ENCODE measurements at places on chromosomes 3 and 15. TPM values are rescaled to one million over a fixed set of nuclear protein-coding genes. Genes with fewer than 3 reads are reported as not detected.

C2CD4B gene
- total RNA-seq: not detected

C2CD4A gene
- not detected for total RNA-seq

TUBGCP4 gene
- total RNA-seq: 23.3 TPM

P2RY14 gene
- not detected for total RNA-seq

GRCh38 chr15:91471468-91471867 lies 371.4 kb downstream of the SV2B start:
- no peaks in the 10 kb centered on the region for H3K4me1 ChIP-seq
- H3K27ac ChIP-seq: no peak overlapping the region
- no peaks in the 10 kb centered on the region for H3K36me3 ChIP-seq
- H3K27me3 ChIP-seq: no peaks in the 10 kb centered on the region
- DNase-seq: no peak

DNA sequence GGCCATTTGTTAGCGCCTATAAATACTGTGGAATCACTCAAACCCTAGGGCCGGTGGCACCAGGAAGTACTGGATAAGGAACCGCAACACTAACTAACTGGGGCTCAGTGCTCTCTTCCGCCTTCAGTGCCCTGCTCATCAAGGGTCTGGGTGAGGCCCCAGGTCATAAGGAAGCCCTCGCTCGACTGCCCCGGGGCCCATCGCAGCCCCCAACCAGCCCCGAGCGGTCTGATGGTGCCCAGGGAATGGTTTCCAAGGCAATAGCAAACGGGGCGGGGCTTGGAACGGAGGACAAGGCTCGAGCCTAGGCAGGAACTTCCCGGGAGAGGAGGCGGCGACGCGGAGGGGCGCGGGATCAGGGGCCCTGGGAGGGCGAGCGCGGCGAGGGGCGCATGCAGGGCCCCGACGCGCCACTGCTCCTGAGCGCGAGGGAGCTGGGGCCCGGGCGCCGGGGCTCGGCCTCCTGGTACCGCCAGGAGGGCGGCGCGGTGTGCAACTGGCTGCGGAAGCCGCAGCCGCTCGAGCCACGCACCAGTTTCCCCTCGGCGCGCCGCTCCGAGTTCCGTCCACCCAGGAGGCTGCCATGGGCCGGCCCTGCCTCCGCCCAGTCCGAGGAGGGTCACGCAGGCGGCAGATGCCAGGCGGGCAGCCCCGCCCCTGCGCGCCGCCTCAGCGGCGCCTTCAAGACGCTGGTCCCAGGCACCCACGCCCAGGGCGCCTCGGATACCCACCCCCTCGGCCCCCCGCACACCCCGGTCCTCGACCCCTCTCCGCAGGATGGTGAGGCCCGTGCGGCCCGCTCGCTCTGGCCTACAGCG lies at the start of gene TTLL3:
TTLL3 (plus strand) TSS at position 648 of the 818 bp plus-strand sequence. CDS start 400 bp downstream, outside the sequence.
- H3K27me3 ChIP-seq: no peaks in the 10 kb centered on the region
- H3K36me3 ChIP-seq: peaks cover 22% of the 10 kb centered on the region
- peak within 1 kb of the TSS; percentile 89 for H3K27ac ChIP-seq
- peaks cover 23% of the 10 kb centered on the region for H3K4me1 ChIP-seq

GRCh38 chr3:15065550-15066007 lies 464 bp upstream of the MRPS25 start:
- H3K4me3 ChIP-seq: peak overlapping the region; percentile 80
- no peak for DNase-seq
- H3K27me3 ChIP-seq: no peaks in the 10 kb centered on the region
- H3K36me3 ChIP-seq: peaks cover 20% of the 10 kb centered on the region
- H3K4me1 ChIP-seq: peaks cover 10% of the 10 kb centered on the region

- no peak for DNase-seq
- no peaks in the 10 kb centered on the region for H3K27me3 ChIP-seq
- H3K4me1 ChIP-seq: peaks cover 12% of the 10 kb centered on the region
- no peak overlapping the region for H3K27ac ChIP-seq
- H3K36me3 ChIP-seq: peaks cover 6% of the 10 kb centered on the region
Observed at GRCh38 chr3:125334675-125335560, 40.2 kb downstream of the ZNF148 start.

GRCh38 chr15:60673918-60674558 lies 195.1 kb upstream of the ICE2 start:
- no peaks in the 10 kb centered on the region for H3K36me3 ChIP-seq
- H3K4me1 ChIP-seq: peaks cover 9% of the 10 kb centered on the region
- H3K27me3 ChIP-seq: peaks cover 10% of the 10 kb centered on the region
- DNase-seq: peak; percentile 96
- H3K27ac ChIP-seq: peak overlapping the region; percentile 69

DNA sequence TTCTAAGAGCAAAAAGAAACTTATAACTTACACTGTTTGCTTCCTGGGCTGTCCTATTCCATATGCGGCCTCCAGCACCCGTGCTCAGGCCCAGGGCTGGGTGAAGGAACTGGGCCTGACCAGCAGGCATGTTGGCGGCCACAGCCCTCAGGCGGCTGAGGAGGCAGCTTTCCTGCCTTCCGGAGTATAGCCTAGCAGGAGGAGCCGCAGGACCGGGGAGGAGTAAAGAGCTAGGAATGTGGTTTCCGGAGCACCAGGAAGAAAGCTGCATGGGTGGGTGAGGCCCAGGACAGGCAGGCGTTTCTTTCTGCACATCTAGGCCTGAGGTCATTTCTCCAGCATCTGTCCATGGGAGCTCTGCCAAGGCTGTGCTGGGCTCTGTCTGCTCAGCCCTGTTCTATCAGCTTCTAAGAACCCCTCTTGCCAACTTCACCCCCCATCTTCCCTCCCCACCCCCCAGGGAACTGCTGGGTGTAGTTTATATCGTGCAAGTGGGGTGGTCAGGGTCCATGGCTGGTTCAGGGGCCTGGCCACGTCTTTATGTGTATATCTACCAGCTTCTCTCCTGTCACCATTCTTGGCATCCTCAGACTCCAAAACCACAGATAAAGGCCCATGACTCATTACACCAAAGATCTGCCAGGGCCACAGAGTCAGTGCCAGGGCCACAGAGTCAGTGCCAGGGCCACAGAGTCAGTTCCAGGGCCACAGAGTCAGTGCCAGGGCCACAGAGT lies 7.8 kb upstream of the KIF7 start:
- peak overlapping the region; percentile 91 for H3K27ac ChIP-seq
- peak; percentile 90 for DNase-seq
- H3K4me3 ChIP-seq: peak overlapping the region; percentile 61
- H3K27me3 ChIP-seq: no peaks in the 10 kb centered on the region

DNA sequence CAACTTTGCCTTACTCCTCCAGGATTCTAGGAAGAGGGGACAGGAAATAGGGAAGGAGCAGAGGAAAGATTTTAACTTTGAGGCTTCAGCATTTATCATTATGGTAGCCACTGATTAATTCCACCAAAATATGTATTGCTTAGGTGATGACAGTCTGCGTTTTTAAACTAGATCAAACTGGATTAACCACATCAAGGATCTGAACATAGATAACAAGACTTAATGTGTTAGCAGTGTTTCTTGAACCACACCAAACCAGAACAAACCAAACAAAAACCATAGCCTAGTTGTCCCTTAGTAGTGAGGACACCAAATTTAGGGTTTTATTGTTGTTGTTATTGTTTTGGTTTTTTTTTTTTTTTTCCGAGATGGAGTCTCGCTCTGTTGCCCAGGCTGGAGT lies 113.5 kb upstream of the LMOD3 start:
- no peaks in the 10 kb centered on the region for H3K36me3 ChIP-seq
- H3K27me3 ChIP-seq: no peaks in the 10 kb centered on the region
- no peak overlapping the region for H3K27ac ChIP-seq
- peaks cover 20% of the 10 kb centered on the region for H3K4me1 ChIP-seq

- no peak overlapping the region for H3K4me3 ChIP-seq
- H3K4me1 ChIP-seq: no peaks in the 10 kb centered on the region
- no peak for DNase-seq
- peaks cover under 1% of the 10 kb centered on the region for H3K36me3 ChIP-seq
- H3K27me3 ChIP-seq: no peaks in the 10 kb centered on the region
- H3K27ac ChIP-seq: no peak overlapping the region
Observed at GRCh38 chr15:27977696-27978095, 121.4 kb downstream of the OCA2 start.

DNA sequence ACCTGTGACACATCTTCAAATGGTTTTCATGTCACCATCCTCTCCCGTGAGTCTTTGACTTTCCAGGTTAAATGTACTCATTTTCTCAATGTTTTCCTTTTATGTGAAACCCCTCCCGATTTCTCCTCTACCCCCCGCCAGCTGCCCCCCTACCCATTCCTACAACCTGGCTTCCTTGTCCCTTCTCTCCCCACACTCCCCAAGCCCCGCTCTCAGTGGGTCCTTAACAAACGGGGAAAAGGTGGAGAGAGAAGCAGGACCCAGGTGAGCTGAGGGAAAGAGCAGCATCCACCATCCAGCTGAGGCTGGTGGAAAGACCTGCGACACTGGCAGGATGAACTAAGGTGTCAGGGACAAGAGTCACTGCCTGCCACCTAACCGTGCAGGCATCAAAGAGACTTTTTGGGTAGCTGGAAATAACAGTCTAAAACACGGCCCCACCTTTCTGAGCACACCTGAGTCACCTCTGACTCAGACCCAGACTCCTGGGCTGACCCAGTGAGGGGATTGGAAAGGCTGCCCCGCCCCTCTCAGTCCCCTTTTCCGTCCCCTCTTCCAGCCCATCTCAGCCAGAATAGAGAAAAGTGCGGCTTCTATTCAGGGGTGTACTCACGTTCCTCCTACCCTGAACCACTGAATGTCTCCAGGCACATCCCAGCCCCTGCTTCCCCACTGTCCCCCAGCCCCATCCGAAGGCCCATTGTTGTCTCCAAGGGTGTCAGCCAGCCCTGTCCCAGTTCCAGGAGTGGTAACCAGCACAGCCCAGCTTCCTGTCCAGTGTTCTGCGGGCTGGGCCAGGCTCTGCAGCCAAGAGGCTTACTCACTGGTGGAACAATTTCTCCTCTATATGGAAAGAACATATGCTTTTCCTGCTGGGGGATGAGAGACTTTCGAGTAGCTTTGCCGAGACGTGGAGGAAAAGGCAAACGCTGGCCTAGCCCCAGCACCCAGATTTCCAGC lies 20.4 kb downstream of the ISG20 start:
- peak; percentile 80 for DNase-seq
- no peaks in the 10 kb centered on the region for H3K27me3 ChIP-seq
- H3K27ac ChIP-seq: peak overlapping the region; percentile 26
- H3K4me1 ChIP-seq: peaks cover 46% of the 10 kb centered on the region
- no peaks in the 10 kb centered on the region for H3K36me3 ChIP-seq
- peak overlapping the region; percentile 18 for H3K4me3 ChIP-seq

- peaks cover 69% of the 10 kb centered on the region for H3K36me3 ChIP-seq
- H3K27me3 ChIP-seq: no peaks in the 10 kb centered on the region
- no peak overlapping the region for H3K27ac ChIP-seq
- H3K4me3 ChIP-seq: no peak overlapping the region
- H3K4me1 ChIP-seq: peaks cover 6% of the 10 kb centered on the region
Observed at GRCh38 chr3:121819236-121819635, 15.6 kb downstream of the IQCB1 start.

- no peaks in the 10 kb centered on the region for H3K27me3 ChIP-seq
- no peak overlapping the region for H3K27ac ChIP-seq
- H3K4me3 ChIP-seq: no peak overlapping the region
- H3K4me1 ChIP-seq: peaks cover 28% of the 10 kb centered on the region
- no peaks in the 10 kb centered on the region for H3K36me3 ChIP-seq
Observed at GRCh38 chr15:100032358-100033085, 299.3 kb upstream of the LYSMD4 start.

- H3K4me3 ChIP-seq: no peak overlapping the region
- DNase-seq: peak; percentile 7
- no peak overlapping the region for H3K27ac ChIP-seq
- H3K4me1 ChIP-seq: peaks cover 6% of the 10 kb centered on the region
Observed at GRCh38 chr3:52792961-52793695, 1.5 kb upstream of the ITIH3 start.

DNA sequence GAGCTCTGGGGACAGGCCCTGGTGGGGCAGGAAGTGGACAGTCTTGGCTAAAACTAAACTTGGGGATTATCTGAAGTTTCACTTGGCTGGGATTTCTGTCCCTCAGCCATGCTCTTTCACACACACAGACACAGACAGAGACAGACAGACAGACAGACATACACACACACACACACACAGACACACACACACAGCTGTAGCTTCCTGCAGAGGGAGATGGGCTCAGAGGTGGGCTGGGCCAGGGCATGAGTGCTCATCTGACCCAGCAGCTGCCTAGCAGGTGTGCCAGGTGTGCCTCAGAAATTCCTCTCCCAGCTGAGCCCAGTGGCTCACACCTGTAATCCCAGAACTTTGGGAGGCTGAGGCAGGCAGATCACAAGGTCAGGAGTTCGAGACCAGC lies 3.3 kb downstream of the RHOV start:
- H3K36me3 ChIP-seq: no peaks in the 10 kb centered on the region
- H3K27ac ChIP-seq: peak overlapping the region; percentile 27
- DNase-seq: peak; percentile 63

DNA sequence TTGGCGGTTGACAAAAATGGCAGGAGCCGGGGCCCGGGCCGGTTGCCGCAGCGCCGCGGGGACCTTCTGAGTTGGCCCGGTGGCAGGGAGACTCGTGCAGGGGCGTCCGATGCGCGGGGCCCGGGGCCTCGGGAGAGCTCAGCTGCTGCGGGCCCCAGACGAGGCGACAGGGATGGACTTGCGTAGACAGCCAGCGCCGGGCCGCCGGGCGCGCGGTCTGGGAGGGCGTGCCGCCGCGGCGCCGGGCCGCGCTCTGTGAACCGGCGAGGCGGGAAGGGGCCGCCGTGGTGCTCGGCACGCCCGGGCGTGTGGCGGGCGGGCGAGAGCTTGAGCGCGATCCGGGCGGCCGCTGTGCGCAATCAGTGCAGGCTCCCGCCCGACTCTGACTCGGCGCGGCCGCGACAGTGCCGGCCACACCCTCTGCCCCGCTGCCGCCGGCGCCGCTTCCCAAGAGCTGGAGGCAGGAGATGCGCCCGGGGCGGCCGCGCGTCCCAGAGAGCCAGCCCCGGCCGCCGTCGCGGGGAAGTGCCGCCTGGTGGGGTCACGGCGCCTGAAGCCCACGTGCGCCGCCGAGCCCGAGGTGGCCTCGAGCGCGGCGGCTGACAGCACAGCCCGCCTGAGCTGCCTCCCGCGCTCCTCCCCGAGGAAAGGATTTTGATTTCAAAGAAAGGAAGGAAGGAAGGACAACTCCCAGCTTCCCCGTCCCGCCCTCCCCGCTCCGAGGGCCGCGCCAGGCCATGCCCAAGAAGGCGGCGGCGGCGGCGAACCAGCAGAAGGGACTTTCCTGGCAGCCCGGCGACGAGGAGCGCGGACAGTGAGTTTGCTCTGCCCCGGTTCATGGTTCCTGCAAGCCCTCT lies 657 bp downstream of the TLNRD1 start:
- H3K27ac ChIP-seq: peak overlapping the region; percentile 64
- no peaks in the 10 kb centered on the region for H3K27me3 ChIP-seq
- peak; percentile 47 for DNase-seq
- peaks cover 15% of the 10 kb centered on the region for H3K36me3 ChIP-seq

GRCh38 chr15:70417535-70417934 lies 319.8 kb upstream of the TLE3 start:
- no peak overlapping the region for H3K27ac ChIP-seq
- no peaks in the 10 kb centered on the region for H3K36me3 ChIP-seq
- no peaks in the 10 kb centered on the region for H3K4me1 ChIP-seq
- no peak for DNase-seq
- H3K27me3 ChIP-seq: peaks cover 63% of the 10 kb centered on the region

- no peak overlapping the region for H3K27ac ChIP-seq
- no peak for DNase-seq
- no peaks in the 10 kb centered on the region for H3K4me1 ChIP-seq
- H3K4me3 ChIP-seq: no peak overlapping the region
Observed at GRCh38 chr15:61138156-61138555, 90.9 kb downstream of the RORA start.
